Fibroblast of skin of scalp (primary cell): ENCODE measurements at places on chromosomes 2 and 18.

GRCh38 chr2:162370931-162371330 lies 27.0 kb downstream of the GCA start:
- DNase-seq: peak; percentile 36

DNA sequence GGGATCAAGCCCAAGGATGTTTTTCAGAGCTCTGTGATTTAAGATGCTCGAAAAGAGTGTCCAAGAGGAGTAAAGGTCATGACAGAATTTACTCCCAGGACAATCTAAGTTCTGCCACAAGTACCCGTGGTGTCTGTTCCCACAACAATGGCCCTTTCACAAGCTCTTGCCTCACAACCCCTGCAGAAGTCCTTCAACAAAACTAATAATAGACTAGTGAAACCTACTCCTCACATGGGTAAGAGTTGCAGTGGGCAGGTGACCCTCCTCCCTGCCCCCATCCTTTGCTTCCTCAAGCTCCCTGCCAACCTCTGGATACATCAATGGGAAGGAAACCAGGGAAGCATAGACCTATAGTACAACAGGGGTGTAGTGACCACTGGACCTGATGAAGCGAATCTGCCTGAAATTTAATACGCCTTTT lies 34.9 kb downstream of the PTCD3 start:
- no peak for DNase-seq

DNA sequence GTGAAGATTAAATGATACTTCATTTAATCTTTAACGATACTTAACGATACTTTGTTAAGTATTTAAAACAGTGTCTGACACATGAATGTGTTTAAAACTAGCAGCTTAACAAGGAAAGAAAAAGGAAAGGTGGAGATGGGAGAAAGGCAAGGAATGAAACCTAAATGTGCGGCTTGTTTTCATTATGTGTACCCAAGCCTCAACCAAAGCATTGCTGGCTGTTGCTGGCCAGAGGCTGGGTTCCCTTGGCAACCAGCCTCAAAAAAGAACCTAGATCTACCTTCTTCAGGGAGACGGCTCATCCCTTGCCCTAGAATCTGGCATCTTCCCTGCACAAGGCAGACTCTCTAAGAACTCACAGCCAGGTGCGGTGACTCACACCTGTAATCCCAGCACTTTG lies 13.8 kb upstream of the PCBP1 start:
- no peak for DNase-seq

GRCh38 chr18:49933530-49934128 lies 120.3 kb upstream of the ACAA2 start:
- peak; percentile 13 for DNase-seq

GRCh38 chr2:144745424-144745823 lies 225.5 kb upstream of the ZEB2 start:
- DNase-seq: no peak

GRCh38 chr2:155687181-155687580 lies 645.3 kb downstream of the NR4A2 start:
- no peak for DNase-seq

- DNase-seq: no peak
Observed at GRCh38 chr2:40352703-40353099, 99.2 kb downstream of the SLC8A1 start.

- no peak for DNase-seq
Observed at GRCh38 chr2:168486477-168486876, 30.4 kb downstream of the CERS6 start.

DNA sequence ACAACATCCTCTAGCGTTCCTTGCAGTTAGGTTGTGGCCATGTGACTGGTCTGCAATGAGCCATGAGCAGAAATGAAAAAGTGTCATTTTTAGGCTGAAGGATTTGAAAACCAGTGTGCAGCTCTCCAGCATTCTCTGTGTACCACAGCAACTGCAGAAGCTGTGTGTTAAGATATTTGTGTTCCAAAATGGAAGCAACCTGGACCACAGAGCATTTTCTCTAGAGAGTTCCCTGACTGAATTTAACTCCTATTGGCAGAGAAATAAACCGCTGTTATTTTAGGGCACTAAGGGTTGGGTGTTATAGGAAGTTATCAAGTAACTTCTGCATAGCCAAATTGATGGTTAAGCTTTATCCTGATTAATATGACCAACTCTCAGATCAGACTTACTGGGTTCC lies 257.2 kb upstream of the THUMPD2 start:
- DNase-seq: no peak

GRCh38 chr18:9017905-9018227 lies 84.6 kb upstream of the NDUFV2 start:
- peak; percentile 76 for DNase-seq

DNA sequence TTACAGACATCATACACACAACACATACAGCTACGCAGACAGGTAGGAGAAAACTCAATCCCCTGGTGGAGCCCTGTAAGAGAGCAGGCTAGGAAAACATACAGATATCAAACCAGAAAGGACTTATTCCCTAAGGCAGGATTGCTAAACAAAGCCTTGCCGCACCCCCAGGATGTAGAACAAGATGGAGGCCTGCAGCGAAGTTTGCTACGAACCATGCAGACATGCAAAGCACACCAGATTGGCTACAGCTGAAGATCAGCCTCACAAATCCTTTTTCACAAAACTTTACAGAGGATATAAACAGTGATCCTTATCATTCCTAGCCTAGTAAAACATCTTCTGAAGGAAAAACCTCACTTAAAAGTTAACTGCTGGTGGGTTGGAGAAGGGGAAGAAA lies 28.3 kb downstream of the C18orf54 start:
- no peak for DNase-seq

DNA sequence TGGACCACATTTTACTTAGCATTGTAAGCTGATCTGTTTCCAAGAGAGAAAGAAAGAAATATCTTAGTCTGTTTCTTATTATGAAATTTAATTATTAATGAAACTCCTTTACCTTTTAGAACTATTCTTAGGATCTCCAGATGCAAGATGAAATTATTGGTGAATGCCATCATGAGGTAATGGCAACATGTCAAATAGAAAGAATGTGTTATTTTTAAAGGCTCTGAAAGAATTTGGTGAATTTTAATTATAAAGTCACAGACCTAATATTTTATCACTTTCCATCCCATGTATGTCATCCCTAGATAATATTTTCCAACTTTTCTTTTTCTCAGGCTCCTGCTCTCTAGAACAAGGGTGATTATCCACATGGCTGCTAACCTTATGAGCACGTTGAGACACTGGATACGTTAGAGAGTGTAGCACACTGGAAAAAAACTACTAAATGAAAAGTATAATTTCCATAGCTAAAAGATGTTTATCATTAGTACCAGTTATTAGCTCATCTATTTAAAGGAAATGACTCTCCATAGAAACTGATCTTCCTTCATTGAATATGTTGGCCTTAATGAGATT lies 95.2 kb upstream of the SCG2 start:
- peak; percentile 23 for DNase-seq

DNA sequence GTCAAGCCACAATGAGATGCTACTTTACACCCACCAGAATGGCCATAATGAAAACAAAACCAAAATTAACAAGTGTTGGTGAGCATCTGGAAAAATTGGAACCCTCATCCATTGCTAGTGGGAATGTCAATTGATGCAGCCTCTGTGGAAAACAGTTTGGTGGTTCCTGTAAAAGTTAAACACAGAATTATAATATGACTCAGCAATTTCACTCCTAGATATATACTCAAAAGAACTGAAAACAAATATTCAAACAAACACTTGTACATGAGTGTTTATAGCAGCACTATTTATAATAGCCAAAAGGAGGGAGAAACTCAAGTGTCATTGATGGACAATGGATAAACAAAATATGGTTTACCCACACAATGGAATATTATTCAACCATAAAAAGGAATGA lies 43.0 kb downstream of the INO80C start:
- DNase-seq: no peak

DNA sequence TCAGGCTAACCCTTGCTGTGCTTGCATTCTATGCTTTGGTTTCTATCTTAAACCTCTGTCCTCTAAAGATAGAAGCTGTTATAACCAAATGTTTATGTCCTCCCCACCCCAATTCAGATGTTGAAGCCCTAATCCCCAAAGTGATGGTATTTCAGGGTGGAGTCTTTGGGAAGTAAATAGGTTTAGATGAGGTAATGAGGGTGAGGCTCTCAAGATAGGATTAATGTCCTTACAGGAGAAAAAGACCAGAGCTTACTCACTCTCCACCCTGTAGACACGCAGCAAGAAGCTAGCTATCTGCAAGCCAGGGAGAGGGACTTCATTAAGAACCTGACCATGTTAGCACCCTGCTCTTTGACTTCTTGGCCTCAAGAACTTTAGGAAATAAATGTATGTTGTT lies 362.5 kb downstream of the ERBB4 start:
- no peak for DNase-seq

DNA sequence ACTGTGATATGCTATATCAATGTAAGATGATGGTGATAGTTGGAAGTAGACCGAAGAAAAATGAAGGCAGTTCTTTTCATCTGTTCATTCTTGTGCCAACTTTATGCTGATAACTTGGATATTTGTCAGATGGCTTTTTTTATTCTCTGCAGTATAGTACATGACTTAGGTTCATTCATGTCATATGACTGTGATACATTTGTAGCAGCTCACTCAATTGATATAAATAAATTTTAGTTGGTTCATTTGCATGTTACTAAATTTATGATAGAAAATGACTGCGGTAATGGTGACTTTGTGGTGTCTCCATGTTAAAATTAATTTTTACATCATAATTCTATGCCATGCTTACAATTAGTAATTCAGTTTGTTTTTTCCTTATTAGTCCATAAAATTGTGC lies 7.1 kb downstream of the UBXN2A start:
- no peak for DNase-seq

DNA sequence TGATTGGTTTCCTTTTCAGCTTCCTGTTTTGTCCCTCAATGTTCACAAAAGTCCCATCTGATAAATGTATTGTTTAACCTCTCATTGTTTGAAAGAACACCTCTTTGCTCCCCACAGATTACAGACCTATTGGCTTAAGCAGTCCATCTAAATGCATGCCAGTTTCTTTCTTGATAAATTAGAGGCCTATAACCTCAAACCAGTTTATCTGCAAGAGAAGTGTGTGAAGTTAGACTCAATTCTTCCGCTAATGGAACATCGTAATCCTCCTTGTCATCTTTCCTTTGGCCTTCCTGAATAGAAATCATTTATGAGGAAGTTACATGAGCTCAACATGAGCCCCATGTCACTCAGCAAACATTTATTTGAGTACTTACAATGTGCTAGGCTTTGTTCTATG lies 74.0 kb downstream of the FRZB start:
- no peak for DNase-seq

GRCh38 chr2:102442967-102443828 lies 20.2 kb downstream of the IL18RAP start:
- DNase-seq: peak; percentile 39

DNA sequence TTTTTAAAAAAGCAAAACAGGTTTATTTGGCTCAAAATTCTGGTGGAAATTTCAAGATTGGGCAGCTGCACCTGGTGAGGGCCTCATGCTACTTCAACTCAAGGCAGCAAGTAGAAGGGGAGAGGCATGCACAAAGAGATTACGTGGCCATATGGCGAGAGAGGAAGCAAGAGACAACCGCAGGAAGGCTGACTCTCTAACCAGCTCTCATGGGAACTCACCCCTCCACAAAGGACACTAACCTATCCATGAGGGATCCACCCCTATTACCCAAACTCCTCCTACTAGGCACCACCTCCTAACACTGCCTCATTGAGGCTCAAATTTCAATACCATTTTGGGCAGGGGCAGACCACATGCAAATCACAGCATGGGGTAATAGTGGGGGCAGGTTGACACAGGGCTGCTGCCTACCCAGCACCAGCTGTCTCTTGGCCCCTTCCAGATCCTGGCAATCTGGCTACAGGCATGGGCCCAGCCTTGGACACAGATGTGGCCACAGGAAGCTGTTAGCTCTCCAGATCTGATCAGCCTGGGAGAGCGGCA lies 2.0 kb upstream of the CAPN10 start:
- DNase-seq: peak; percentile 50

DNA sequence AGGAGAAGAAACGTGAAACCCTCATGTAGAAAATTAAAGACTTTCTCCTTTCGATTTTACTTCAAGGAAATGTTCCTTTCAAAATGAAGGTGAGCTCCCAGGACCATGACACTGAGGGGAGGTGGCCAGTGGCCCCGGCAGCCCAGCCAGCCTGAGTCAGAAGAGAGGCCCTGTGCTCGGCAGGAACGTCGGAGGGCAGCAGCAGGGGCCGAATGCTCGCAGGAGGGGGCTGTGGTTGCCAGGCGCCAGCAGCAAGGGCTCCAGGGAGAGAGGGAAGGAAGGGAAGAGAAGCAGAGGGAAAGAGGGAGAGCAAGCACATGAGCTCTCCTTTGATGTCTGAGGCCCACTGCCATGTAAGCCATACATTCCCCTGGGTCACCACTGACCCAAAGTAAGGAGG lies 73.3 kb upstream of the ACKR3 start:
- no peak for DNase-seq

DNA sequence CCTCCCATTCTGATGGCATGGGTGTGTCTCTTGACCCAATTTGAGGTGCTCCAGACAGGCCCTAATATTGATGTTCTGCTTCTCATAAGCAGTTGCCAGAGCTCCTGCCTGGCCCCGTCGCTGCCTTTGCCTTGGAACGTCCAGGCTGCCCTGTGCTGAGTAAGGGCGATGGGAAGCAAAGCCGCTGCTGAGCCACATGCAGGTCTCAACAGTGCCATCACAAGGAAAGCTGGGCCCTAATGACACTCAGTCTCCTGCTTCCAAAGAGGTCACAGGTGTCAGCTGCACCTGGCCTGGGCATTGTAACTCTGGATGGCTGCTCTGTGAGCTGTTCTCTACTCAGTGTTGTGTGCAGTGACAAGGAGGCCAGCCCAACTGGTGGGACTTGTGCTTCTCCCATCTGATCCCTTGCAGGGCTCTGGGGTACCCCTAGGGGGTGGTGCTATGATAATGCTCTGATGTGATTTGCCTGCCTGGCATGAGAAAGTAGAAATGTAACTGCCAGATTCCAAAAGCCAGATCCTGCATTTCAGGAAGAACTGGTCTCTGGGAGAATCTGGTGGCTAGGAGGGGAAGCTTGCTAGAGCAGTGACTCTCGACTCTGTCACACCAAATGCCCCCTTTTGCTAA lies 8.7 kb downstream of the TTC39C start:
- no peak for DNase-seq

GRCh38 chr2:10258326-10258725 lies 44.4 kb upstream of the HPCAL1 start:
- no peak for DNase-seq

- no peak for DNase-seq
Observed at GRCh38 chr2:8602809-8603208, 79.0 kb upstream of the ID2 start.

- DNase-seq: no peak
Observed at GRCh38 chr18:50734342-50734741, 85.5 kb downstream of the MRO start.

DNA sequence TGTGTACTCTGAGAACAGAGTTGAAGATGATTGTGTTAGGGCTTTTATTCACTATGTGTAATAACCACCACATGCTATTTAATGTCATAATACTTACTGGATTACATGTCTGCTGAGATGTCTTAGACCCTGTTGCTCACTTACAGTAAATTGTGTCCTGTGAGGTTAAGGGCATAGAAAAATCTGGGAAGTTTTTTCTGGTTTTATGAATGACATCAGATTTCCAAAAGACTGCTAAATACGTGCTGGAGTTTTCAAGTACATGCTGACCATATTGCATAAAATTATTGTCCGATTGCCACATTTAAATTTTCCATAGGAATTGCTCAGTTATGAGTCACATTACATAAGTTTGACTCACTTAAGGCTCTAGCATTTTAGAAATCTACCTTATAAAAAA lies 96.7 kb upstream of the COL5A2 start:
- DNase-seq: peak; percentile 99
